ENCODE measurements at places on chromosomes 1 and 21.

- no peak for DNase-seq
These were observed 55.7 kb upstream of the RUNX3 start for GRCh38 chr1:24985737-24986136.

- DNase-seq: no peak
These were observed 58.3 kb upstream of the ANGPTL3 start for GRCh38 chr1:62539028-62539447.

DNA sequence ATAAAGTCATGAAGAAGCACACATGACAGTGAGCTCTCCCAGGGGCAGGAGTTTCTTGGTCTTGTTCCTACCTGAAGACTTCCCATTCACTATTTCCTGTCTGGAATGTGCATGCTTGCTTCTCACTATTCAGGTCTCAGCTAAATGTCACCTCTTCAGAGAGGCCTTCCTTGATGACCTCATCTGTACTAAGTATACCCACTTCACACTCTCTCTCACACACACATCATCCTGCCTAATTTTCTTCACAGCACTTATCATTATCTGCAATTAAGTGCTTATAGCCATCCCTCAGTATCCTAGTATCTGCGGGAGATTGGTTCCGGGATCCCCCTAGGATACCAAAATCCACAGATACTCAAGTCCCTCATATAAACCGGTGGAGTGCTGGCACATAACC is 146.4 kb upstream of the IVNS1ABP start:
- DNase-seq: no peak

DNA sequence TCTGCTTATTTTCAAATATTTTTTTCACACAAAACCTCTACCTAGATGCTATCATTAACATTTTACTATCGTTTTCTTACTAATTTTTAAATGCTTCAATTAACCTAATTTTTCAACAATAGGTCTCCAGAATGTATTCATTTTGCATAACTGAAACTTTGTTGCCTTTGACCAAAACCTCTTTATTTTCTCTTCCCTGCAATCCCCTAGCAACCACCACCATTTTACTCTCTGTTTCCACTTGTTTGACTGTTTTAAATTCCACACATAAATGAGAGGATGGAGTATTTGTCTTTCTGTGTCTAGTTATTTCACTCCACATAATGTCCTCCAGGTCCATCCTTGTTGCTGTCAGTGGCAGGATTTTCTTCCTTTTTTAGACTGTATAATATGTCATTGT is 9.5 kb upstream of the F13B start:
- no peak for DNase-seq

DNA sequence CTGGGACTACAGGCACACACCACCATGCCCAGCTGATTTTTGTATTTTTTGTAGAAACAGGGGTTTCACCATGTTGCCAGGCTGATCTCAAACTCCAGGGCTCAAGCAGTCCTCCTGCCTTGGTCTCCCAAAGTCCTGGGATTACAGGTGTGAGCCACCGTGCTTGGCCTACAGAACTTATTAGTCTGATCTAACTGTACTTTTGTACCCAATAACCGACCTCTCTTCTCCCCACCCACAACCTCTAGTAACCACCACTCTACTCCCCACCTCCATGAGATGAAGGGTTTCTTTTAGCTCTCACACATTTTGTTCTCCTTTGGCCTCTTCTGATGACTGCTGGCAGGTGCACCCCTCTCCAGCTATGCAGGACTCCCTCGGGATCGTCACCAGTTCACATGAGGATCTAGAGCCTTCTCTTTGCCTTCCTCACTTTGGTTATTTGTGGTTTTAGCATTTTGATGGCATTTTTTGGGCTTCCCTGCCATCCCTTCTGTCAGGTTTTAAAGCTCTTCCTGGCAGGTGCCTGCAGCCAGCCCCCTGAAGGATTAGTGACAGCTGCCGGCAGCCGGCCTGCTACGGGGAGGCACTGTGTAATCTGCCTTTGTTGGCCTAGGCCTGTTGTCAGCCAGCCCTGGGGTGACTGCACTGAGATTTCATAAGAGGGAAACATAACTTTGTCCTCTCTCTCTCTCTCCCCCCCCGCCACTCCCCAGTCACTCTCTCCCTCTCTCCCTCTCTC is 99.8 kb upstream of the ATP1A1 start:
- DNase-seq: no peak

DNA sequence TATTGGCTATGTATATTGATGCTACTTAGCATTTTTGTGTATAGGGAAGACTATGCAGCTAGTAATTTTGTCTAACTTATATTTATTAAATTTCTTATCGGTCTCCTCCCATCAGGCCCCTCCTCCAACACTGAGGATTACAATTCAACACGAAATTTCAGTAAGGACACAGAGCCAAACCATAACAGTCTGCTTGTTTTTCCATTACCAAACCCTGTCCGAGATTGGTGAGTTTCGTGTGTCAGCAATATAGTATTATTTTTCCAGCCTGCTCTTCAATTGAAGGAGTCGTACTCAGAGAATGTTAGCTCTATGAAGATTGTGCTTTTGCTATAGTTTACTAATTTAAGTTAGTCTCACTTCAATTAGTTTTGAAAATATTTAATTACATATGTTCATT is 1495.3 kb downstream of the MRPL39 start:
- DNase-seq: no peak

DNA sequence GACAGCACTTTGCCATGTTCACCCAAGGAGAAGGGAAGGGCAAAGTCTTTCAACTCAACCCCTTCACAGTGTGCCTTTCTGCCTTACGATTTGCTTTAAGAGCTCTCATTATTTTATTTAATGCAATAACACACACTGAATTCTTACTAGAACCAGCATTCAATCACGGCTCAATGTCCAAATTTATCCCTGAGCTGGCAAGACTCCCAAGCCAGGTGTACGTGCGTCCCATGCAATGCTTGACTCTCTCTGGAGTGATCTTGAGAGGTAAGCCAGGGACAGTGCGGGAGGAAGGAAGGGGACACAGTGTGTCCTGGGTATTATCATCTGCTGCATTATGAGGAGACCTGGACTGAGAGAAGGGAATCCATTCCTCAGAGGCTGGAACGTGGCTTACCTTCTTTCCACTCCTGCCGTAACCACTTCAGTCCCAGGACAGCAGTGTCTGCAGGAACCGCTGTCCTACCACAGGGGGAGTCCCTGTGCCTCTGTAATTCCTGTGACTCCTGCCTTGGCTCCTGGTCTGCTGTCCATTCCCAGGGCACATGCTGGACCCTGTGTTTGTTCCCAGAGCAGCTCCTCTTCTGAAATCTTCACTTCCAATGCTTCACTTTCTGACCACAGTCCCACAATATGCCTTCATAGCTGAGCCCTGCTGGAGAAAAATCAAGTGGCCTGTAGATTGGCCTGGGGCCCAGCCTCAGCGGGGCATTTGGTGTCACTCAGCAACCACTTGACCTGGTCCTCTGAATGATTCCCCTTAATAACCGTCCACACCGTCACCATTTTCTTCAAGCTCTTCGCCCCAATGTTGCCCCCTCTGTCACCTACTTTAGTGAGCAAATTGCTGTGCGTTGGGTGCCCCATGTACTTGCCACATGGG is 28.6 kb upstream of the STUM start:
- DNase-seq: no peak

- peak; percentile 77 for DNase-seq
These were observed at the start of gene NVL for GRCh38 chr1:224329842-224330753. Gene NVL, minus strand, starts transcription at chr1:224330172. Its CDS starts 45 bp downstream, at chr1:224330127.

DNA sequence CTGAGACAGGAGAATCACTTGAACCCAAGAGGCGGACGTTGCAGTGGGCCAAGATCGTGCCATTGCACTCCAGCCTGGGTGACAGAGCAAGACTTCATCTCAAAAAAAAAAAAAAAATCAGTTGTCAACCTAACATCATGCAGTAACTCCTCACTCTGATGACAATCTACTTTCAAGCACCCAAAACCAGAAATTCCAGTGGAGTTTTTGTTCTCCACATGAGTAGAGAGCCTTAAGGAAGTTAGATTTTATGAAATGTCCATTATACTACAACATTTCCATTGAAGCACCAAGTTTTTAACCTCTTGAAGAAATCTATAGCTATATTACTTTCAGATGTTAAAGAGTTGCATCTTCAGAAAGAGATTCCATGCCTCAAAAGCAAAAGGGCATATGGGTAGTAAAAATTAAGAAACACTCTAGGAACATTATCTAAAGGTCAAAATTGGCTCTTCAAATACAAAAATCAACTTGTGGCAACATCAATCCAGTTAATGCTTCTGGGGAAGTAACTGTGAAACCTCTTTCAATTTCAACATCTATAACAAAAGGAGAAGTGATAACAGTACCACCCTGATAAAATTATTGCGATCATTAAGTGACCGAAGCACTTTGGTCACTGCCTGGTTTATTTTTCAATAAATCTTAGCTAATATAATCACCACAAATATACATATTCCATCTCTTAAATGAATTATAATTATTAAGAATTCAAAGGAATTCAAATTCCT is 7.7 kb downstream of the LPGAT1 start:
- DNase-seq: no peak

DNA sequence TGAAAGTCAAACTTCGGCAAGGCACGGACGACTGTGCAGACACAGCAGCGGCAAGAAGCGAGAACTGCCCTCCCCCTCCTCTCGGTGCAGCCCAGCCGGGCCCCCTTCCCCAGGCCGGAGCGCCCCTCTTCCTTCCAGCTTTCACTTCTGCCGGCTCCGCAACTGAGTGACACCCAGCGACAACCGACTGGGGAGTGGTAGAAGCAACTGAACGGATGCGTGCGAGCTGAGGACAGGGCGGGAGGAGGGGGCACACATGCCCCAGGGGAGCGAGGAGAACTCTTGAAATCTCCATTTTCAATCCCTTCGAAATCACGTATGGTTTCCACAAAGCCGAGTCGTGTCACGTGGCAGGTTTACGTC is 146.6 kb downstream of the PGBD5 start:
- DNase-seq: no peak

- no peak for DNase-seq
These were observed 18.4 kb upstream of the LRRC3 start for GRCh38 chr21:44436958-44437357.

DNA sequence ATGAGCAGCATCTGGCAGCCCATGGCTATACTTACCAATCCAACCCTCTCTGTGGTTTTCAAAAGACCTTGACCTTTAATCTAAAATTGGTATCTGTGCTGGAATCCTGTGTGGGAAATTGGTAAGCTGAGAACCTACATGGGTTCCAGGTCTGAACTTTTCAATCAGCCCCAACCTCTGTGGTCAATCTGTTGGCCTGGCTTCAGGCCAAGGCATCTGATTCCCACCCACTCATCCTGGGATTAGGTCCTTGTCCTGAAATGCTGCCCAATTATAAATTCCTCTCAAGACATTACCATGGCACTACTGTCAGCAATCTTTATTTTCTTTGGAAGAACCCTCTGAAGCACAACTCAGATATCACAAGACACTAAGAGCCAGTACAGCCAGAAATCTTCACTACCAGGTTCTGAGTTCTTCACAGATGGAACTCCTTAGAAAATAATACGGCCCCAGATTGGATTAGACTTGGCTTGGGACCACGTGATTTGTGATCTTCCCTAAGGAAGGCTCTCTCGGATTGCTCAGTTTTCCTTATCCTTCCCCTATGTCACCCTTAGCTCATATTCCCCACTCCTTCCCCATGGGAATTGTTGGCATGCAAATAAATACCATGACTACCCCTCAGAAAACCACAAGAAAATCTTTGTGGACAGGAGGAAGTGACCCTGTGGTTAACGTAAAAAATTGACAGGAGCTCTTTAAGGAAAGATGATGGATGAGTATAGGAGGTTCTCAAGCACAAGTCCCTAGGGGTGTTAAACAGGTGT is 207.9 kb upstream of the ST6GALNAC5 start:
- peak; percentile 50 for DNase-seq

DNA sequence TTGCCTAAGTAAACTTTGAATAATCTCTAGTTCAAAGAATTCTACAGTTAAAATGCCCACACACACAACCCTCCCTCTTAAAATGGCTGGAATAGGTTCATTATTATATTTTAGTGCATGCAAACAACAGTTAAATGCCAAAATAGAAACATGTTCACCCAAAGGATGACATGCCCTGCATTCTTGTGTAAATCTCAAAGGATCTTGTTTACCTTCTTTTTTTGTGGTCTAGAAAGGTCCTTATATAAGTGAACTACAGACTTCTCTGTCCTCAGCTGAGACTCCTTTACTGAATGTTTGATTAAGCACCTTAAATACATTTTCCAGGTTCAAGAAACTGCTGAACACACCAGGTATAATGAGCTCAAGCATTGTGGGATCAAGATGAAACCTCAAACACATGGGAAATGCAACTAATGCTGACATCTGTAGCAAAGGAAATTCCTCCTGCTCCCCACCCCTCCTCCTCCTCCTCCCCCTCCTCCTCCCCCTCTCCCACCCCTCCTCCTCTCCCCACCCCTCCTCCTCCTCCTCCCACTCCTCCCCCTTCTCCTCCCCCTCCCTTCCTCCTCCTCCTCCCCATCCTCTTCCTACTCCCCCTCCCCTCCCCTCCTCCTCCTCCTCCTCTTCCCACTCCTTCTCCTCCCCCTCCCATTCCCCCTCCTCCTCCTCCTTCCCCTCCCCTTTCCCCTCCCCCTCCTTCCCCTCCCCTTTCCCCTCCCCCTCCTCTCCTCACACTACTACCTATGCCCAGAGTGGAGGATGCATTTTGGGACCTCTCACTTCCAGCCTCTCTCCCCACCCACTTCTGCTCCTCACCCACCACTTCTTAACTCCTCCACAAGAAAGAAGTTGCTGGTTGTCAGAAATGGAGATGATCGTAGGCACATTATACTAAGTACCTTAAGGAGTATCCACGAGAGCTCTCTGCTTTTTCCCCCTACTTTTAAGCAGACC is 233.9 kb downstream of the MRPL39 start:
- DNase-seq: no peak

DNA sequence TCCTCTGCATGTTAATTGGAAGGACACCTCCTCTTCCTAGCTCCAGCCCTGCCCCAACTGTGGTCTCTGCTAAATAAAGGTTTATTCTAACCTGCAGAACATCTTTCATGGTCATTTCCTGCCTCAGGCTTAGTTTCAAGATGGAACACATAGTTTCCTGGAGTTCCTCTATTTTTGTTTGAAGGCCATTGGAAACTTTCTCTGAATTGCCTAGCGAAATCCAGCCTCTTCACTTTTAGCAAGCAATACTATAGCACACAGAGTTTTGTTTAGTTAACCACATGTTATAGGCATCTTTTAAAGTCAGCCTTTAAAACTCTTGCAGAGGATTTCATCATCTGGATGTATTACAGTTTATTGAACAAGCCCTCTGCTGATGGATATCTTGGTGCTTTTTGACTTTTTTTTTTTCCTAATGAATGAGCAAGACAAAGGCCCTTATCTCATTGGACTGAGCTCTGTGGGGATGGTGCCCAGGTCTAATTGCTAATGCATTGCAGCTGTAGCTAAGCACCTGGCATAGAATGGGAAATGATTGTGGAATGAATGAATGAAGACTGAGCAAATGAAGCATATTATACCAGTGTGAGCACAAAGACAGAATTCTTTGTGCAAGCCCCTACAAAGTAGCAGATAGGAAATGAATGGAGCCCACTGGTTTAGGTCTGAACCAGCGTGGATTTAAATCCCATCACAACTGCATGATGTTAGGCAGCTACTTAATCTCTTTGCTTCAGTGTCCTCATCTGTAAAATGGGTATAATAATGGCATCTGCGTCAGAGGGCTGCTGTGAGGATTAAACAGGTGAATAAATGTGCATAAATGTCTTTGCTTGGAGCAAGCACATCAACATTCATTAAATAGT is 641 bp upstream of the CFAP107 start:
- DNase-seq: no peak
